ENCODE measurements at places on chromosomes 12 and 14.

- peak; percentile 72 for DNase-seq
These were observed 1044.8 kb downstream of the BCL11B start for GRCh38 chr14:98227000-98227726.

GRCh38 chr14:97281741-97282140 lies 484.6 kb downstream of the VRK1 start:
- DNase-seq, result no peak

GRCh38 chr12:462936-463705 lies 3.4 kb downstream of the B4GALNT3 start:
- DNase-seq, result no peak

GRCh38 chr12:93851257-93851671 lies 174.1 kb downstream of the CRADD start:
- peak; percentile 45 for DNase-seq

DNA sequence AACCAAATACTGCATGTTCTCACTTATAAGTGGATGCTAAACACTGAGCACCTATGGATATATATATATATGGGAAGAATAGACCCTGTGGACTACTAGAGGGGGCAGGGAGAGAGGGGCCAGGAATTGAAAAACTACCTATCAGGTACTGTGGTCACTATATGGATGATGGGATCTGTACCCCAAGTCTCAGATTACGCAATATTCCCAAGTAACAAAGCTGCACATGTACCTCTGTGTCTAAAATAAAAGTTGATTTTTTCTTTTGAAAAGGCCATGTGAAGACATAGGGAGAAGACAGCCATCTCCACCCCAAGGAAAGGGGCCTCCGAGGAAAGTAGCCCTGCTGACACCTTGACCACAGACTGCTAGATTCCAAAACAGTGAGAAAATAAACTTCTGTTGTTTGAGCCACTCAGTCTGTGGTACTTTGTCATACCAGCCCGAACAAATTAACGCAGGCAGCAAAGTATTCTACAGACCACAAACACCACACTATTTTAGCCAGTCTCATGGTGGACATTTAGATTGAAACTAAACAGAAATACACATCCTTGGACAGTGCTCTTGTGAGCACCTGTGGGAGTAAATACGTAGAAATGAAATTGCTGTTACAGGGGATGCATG lies 197.1 kb downstream of the EFCAB11 start:
- no peak for DNase-seq

DNA sequence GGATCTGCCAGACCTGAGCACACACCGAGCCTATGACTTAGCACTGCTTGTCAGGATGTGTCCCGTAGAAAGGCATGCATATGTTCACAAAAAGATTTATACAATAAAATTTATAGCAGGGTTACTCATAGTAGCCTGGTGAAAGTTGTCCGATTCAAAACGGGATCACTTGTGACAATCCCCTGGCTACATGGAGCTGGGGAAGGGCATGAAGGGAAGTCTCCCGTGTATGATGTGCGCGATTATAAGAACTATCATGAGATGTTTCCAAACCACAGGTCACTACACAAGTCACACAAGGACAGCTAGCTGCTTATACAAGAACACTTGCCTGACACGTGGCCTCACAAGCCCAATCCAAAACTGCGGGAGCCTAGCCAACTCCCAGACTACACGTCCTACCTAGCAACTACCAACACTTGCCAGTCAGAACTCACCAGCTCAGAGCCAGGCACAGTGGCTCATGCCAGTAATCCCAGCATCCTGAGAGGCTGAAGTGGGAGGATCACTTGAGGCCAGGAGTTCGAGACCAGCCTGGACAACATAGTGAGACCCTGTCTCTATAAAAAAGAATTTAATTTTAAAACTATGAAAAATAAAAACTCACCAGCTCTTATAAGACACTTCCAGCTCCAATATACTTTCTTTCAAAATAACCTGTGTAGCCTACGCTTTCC lies 7.5 kb upstream of the CDCA4 start:
- DNase-seq, result no peak

GRCh38 chr12:26011099-26011498 lies 52.6 kb downstream of the RASSF8 start:
- DNase-seq, result no peak

GRCh38 chr14:74667758-74668157 lies 45.1 kb downstream of the AREL1 start:
- DNase-seq, result no peak

DNA sequence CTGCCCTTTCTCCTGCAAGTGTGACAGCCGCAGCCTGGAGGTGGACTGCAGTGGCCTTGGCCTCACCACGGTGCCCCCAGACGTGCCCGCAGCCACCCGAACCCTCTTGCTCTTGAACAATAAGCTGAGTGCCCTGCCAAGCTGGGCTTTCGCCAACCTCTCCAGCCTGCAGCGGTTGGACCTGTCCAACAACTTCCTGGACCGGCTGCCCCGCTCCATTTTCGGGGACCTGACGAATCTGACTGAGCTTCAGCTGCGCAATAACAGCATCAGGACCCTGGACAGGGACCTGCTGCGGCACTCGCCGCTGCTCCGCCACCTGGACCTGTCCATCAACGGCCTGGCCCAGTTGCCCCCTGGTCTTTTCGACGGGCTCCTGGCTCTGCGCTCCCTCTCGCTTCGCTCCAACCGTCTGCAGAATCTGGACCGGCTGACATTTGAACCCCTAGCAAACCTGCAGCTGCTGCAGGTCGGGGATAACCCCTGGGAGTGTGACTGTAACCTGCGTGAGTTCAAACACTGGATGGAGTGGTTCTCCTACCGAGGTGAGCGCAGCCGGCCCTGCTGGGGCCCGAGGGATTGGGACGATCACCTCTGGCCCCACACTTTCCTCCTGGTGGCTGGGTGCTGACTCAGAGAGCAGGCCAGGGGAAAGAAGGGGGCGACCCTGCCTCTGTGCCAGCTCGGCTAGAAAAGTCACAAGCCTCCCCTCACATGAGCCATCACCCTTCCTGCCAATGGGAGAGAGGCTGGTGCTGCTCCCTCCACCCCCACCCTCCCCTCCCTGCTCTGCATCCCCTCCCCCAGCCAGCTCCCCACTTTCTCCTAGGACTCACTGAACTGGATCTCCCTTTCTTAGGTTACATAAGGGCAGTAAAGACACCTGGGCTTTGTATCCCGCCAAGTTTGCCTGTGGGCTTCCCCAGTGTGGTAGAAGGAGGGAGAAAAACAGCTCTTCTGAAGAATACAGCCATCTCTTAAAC lies 10.9 kb downstream of the LRTM2 start:
- DNase-seq, result no peak

- DNase-seq, result peak; percentile 18
These were observed 45.2 kb downstream of the RDH12 start for GRCh38 chr14:67746927-67747326.

DNA sequence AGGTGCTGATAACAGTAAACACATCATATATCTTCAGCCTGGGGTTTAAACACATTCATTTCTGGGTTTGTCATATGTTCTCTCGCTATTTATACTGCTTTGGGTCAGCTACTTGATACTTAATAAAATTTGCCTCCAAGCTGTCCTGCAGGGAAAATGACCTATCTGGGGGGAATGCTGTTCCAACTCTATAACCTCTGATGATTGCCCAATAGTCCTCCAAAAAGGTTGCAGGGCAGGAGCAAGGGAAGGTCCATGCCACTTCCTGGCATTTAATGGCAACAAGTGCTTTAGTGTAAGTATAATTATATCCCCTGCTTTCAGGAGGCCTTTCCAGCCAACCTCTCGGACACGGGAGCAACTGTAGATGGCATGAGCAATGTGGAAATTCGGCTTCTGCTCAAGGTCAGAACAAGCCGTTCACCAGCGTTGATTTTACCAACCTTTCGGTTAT lies 198.0 kb upstream of the EEA1 start:
- DNase-seq, result no peak

GRCh38 chr12:52156757-52157565 lies 34.9 kb downstream of the KRT80 start:
- peak; percentile 69 for DNase-seq

DNA sequence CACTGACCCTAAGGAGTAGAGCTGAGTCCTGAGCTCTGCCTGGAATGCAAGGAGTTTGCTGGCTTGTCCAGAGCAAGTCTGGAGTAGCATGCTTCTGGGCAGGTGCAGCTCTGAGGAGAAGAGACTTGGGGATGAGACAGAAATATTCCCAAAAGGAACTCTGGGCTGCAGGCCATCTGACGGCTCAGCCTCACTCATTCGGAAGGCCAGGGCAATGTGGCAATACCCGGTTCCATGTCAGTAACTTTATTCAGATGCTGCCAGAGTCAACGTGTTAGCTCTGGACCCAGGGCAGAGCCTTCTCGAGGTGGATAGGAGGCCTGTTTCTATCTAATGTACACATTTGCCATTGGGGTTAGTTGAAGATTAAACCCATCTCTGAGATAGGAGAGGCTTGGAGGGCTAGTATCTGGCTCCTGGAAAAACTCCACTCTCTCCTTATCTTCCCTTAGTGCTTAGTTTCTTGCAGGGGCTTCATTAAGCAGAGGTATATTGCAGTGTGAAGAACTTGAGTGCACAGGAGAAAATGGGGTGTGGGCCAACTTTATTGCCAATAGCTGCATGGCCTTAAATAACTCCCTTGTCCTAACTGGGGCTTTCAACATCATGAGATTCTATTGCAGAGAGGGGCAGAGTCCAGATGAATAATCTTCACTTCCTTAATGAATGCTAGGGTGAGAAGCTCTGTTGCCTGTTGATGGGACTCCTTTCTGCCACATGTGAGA lies 65.6 kb downstream of the NTF3 start:
- DNase-seq, result no peak

- DNase-seq, result no peak
These were observed 31.5 kb downstream of the MEG3 start for GRCh38 chr14:100857233-100857922.

- DNase-seq, result no peak
These were observed 457.7 kb upstream of the TMEM132C start for GRCh38 chr12:127809275-127809674.

DNA sequence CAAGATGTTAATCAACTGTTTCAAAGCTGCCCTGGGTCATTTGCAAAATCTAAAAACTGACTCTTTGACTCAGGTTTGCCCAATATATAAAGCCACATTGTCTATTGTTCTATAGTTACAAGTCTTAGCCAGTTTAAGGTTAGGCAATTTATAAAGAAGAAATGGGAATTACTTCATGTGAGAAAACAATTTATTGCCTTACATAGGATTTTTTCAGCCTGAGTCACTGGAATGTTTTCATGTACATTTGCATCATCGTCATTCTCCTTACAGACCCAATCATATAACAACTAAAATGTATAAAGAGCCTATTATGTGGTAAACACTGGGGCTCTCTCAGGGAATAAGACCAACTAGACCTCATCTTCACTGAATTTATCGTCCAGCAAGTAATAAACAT lies 100.3 kb upstream of the PLEKHG7 start:
- no peak for DNase-seq

DNA sequence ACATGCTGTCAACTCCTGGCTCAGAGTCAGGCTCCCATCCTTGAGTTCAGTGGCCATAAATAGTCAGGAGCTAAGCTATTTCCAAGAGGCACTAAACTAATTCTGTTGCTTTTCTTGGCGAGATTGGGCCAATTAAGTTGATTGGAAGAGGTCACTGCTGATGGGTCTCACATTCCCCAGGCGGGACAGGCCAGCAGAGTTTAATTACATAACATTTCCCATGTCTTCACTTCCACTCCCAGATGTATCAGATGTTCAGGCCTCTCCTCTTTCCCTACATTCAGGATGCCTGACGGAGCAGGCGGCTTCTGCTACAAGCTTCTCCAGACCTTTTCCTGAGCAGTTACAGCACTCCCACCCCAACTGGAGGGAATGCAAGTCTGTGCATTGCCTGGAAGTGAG lies 5.3 kb downstream of the NTF3 start:
- DNase-seq, result no peak

GRCh38 chr12:98817742-98818141 lies 172.7 kb downstream of the APAF1 start:
- no peak for DNase-seq

GRCh38 chr12:27732281-27732680 lies 21.6 kb downstream of the MRPS35 start:
- DNase-seq, result peak; percentile 19

DNA sequence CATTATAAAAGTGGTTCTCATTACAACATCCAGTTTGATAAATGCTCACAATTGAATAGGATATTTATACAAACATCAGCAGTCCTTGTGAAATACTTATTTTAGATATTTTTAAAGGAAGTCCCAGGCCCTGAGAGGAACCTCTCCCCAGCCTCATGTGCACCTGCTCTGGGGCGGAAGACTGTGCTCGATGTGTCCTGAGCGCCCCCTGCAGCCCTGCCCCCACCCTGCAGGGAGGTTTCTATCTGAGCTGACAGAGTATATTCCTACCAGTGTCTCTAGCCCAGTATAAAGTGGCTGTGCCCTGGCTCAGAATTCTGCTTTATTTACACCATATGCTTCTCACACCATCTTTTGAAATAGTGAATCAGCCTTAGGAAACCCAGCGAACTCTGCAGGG lies 1349.1 kb downstream of the TMEM121 start:
- DNase-seq, result peak; percentile 45

DNA sequence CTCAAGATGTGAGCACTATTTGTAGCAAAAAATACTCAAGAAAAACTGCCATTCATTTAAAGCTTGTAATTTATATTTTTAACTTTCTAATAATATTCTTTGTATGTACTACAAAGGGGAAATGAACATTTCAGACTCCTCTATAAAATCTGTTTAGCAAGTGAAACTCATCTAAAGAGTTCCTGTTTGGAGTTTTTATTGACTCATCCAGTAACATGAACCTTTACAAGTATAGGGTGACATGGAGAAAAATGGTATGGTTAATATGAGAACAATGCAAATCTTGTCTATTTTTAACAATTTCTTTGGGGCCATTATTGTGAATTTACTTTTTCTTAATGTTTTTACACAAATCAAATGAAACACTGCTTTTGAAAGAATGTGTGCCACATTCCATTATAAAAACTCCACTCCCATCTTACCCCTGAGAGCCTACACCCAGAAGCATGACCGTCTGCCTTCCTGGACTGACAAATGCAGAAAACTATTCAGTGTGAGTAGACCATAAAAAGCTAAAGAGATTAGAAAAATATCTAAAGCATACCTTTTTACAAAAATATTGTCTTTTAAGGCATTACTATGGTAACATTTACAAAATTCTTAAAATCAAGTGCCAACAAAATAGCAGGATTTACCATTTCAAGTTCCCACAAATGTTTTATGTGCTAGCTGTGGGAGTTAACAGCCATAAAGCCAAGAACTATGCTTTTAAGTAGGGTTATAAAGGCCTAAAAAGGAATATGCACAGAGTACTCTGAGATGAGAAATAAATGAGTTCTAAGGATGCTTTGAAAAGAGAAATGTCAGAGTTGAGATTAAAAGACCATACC lies 144.0 kb downstream of the ADAMTS20 start:
- no peak for DNase-seq

GRCh38 chr12:1656902-1657301 lies 27.9 kb downstream of the WNT5B start:
- DNase-seq, result no peak

DNA sequence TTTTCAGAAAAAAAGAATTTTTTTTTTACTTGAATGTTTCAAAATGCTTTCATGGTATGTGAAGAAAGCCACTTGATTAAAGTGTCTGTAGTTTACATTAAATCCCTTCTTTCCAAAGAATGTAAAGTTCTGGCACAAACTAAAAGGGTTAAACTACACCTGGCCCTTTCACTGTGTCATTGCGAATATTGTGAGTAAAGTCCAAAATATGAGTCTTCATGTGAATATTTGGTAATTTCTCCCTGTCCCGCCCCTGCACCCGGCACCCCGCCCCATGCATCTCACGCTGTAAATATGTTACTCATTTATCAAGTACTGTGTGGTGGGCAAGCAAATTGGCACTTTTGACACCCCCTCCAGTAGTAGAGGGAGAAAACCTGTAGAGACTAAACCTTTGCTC lies 274.7 kb downstream of the TTC6 start:
- no peak for DNase-seq

- DNase-seq, result no peak
These were observed 1.8 kb upstream of the AHNAK2 start for GRCh38 chr14:104979758-104980610.

Data from stimulated activated naive CD8-positive, alpha-beta T cell treated with anti-CD3 and anti-CD28 coated beads, Interleukin-15, amount 100 ng/mL, for 72 hours (primary cell).